MM.1S (cell line): ENCODE measurements at places on chromosomes 16 and 17.

DNA sequence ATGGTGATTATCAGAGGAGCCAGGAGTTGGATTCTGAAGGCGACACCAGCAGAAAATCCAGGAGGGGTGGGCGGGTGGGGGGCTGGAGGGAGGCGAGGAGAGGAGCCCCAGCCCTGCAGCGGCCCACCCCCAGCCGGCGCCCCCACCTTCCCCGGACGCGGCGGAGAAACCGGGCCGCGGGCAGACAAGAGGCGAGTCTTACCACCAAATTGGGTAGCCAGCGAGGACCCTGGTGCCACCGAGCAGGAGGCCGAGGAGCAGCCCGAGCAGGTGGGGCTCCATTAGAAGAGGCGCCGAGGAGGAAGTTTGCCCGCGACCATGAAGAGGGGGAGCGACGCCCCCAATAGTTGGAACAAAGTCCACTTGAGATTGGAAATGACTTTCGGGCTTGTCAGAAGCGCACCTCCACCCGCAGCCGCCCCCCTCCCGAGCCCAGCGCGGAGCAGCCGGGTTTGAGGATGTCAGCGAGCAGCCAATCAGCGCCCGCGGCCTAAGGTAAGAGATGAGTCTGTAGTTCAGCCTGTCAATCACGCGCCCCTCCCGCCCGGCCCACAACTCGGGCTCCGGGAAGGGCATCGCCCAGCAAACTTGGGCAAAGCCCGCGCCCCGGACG, at the start of gene WNT3:
Gene WNT3, minus strand, starts transcription at position 377 of the 613 bp plus-strand sequence. Its CDS starts 95 bp downstream, at position 282.
- DNase-seq: no peak

DNA sequence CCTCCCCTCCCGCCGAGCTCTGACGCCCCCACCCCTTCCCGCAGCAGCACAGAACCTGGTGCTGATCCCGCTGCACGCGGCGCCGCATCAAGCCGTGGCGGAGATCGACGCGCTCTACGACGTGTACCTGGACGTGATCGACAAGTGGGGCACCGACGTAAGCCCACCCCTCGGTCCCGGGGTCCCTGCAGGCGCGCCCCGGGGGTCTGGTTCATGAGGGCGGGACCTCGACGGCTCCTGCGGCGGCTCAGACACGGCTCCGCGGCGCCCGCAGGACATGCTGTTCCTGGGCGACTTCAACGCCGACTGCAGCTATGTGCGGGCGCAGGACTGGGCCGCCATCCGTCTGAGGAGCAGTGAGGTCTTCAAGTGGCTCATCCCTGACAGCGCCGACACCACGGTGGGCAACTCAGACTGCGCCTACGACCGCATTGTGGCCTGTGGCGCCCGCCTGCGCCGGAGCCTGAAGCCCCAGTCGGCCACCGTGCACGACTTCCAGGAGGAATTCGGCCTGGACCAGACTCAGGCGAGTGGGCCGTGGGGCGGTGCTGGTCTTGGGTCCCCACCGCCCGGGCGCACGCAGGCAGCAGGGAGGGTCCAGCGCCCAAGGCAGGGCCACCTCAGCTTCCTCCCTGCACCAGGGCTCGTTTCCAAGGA, 1.4 kb downstream of the DNASE1L2 start:
- DNase-seq: no peak

DNA sequence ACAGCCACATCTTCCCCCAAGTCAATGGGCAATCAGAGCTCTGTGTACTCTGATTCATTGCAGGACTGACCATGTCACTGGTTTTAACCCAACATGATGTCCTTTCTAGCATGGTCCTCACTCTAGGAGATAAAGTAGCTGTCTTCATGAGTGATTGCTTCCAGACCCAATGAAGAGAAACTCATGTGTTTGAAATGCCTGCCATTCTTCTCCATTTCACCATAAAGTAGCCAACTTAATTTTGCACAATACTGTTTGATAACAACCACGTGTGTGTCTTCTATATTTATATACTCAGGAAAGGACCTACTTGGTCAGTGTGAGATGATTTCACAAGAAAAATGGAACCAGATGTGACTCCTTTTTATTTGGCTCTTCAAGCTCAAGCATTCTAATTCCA, 172.5 kb downstream of the AXIN2 start:
- DNase-seq: no peak

DNA sequence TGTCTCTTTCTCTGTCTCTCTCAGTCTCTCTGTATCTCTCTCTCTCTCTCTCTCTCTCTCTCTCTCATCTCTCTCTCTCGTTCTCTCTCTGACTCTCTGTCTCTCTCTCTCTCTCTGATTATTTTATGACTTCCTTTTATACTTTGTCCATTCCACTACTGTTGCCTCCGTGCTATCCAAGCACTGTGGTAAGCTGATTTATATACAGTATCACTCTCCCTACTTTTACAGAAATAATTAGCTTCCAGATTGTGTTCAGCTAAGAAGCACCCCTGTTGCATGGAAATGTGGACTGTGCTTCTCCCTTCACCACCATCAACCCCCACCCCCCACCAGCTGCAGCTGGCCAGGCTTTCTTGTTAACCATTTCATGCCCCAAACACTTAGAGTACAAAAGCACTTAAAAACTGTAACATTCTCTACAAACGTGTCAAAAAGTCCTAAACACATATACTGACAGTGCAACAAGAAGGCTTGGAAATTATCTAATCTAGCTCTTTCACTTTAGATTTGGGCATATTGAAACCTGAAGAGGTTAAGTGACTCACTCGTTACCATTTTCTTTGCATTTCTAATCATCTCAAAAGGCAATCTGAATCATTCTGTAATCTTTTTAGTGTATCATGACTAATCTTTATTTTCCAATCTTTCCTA, 11.6 kb upstream of the TMEM100 start:
- DNase-seq: no peak

DNA sequence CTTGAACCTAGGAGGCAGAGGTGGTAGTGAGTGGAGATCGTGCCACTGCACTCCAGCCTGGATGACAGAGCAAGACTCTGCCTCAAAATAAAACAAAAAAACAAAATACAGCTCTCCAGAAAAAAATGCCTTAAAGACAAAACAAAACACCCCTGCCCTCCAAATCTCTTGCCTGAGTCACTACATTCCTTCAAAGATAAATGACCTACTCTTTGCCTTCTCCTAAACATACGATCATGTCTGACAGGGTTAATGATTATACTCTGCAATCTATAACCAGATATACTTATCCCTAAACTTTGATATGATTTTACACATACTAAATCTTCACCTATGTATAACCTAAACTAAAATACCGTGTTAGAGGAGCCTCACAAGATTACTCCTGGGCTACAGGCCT, 1.4 kb upstream of the SETD6 start:
- DNase-seq: no peak

DNA sequence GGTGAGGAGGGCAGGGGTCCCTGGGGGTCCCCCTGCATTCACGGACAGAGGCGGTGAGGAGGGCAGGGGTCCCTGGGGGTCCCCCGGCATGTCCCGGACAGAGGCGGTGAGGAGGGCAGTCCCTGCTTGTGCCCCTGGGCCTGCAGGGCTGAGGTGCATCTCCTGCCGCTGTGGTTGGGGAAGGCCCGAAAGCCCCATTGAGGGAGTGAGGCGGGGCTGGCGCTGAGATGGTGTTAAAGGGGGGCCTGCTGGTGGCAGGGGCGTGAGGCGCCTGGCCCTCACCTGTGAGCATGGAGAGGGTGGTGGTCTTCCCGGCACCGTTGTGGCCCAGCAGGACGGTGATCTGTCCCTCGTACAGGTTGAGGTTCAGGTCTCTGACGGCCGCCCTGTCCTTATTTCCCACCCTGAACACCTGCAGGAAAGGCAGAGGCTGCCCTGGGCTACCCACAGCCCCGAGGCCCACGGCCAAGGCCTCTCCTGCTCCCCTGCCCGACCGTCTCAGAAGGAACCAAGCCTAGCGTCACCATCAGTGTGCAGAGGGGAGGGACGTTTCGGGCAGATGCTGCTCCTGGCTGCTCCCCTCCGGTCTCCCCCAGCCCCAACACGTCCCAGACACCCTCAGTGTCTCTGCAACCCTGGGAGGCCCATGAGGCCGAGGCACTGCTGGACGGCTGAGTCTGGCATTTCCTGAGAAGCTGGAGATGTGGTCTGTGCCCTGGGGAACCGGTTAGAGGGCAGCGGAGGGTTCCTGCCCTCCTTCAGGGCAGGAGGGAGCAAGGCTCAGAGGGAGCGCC, 31.4 kb upstream of the RNPS1 start:
- DNase-seq: no peak

DNA sequence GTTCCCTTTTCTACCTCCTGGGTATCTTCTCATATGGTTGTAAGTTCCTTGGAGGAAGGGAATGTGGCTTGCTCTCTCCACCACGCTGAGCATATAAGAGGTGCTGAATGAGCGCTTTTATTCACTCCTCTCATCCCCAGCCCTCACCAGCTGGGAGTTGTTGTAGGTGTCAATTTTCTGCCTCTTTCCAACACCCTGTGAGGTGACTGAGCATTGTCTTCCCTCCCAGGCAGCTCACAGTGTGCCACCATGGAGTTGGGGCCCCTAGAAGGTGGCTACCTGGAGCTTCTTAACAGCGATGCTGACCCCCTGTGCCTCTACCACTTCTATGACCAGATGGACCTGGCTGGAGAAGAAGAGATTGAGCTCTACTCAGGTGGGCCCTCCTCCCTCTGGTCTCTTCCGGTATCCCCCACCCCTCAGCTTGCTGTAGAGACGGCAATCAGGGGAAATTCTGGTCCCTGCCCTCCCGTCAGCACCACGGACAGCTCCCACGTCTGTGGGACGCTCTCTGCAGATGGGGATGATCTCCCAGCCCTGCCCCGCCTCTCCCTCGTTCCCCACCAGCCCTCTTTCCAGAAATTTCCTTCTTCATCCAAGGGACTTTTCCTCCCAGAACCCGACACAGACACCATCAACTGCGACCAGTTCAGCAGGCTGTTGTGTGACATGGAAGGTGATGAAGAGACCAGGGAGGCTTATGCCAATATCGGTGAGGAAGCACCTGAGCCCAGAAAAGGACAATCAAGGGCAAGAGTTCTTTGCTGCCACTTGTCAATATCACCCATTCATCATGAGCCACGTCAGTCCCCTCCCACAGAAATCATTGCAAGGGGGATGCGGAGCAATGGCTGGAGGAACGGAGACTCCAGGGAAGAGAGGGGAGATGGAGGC, 18.3 kb downstream of the CIITA start:
- no peak for DNase-seq

GRCh38 chr16:28189245-28189644, 22.5 kb downstream of the XPO6 start:
- DNase-seq: no peak

DNA sequence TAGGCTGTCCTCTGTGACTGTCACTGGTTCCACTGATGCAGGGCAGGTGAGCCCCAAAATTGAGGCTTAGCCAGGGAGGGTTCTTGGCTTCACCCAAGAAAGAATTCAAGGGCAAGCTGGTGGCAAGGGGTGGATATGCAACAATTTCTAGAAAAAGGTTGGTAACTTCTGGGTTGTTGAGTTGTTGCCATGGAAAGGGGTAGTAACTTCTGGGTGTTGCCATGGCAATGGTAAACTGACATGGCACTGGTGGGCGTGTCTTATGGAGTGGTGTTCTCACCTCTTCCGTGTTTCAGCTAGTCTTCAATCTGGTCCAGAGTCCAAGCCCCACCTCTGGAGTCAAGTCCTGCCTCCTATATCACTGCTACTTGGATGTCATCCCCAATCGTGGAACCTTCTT, 9.5 kb upstream of the GUCY2D start:
- DNase-seq: no peak

DNA sequence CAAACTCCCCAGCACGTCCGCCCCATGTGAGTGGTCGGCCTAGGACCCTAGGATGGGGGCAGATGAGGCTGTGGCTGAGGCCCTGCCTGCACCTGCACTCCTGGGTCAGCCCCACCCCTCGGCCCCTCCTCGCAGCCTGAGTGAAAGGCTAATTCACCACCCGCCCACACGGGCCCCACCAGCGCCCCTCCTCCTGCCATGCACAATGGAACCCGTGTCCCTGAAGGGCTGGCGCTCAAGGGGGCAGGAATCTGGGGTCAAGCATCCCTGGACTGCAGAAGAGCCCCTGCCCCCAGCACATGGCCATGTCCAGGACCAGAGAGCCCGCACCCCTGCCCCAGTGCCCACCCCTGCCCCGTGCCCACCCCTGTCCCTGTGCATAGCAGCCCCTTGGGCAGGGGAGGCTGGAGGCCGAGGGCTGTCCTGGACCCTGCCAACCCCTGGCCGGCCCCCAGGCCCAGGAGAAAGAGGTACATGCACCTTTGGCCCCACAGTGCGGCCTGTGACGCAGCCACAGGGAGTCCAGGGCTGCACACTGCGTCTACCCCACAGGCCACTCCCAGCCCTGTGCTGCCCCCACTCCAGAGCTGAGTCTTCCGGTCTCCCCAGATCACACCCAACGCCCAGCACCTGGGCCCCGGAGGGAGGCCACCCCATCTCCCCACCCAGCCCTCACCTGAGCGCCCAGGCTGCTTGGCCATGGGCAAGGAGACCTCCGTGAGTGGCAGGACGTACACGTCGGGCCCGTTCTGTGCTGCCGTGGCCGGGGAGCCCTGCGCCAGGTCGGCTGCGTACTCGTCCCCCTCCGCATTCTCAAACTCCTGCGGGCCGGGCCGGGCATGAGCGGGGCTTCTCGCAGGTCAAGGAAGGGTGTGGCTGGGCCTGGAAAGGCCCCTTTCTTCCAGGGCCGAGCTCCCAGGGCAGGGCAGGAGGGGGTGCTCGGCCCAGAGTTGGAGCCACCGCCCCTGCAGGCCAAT, 34.6 kb upstream of the PVALEF start:
- no peak for DNase-seq

DNA sequence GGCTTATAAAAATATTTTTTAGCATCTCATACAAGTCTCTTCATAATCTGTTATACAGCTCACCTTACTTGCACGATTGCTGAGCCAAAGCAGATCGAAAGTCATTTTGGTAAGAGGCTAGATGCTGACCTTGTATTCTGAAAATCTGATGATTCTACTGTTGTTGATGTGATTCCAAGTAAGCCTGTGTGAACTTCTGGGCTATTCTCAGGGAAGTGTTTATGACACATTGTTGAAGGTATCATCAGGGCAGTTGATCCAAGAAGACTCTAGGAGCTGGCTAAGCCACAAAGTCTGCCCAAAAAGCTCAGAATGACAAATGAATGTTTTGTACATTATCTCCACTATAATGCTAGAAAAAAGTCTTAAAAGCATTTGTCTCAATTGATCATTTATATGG, 16.0 kb downstream of the OMG start:
- no peak for DNase-seq

DNA sequence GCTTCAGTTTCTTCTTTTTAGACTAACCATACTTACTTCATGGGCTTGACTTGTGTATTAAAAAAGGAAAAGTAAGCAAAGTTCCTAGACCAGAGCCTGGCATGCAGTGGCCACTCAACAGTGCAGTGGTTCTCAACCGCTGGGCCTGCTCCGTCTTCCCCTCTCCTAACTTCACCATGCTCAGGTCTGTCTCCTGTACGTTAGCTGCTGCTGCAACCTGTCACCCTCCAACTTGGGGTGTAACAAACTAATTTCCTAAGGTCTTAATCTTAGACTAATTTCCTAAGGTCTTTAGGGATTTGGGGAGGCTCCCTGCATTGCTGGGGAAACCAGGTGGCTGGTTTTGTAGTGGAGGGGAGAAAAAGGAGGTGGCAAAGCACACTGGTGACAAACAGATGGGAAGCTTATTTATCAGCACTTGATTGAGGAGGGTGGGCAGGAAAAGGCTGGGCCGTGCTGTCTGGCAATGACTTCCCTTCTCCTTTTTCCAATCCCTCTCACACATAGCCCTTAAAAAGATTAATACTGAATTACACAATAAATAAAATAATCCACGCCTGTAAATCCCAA, 2.2 kb upstream of the ARL4D start:
- DNase-seq: no peak

- no peak for DNase-seq
Measured at GRCh38 chr16:2792940-2793339, 5.3 kb upstream of the PRSS41 start.
